ENCODE measurements at places on chromosomes 1 and 21.

- DNase-seq, result no peak
Observed at GRCh38 chr1:92444351-92444750, 42.4 kb downstream of the GFI1 start.

DNA sequence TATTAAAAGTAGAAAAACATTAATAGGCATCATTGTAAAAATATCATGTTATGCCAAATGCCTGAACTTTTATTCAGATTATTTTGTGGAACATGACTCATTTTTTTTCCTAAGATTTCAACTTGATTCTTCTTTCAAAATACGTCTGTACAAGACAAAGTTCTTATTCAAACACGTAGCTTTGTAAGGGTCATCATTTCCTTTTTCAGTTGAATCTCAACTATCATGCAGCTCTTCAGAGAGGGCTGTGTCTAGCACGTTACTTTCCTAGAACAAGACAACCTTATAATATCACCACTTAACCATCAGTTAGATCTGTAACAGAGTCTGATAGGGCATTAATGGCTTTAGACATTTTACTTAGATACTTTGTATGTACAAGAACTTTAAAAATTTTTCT lies 608.9 kb downstream of the AMY1C start:
- DNase-seq, result no peak

DNA sequence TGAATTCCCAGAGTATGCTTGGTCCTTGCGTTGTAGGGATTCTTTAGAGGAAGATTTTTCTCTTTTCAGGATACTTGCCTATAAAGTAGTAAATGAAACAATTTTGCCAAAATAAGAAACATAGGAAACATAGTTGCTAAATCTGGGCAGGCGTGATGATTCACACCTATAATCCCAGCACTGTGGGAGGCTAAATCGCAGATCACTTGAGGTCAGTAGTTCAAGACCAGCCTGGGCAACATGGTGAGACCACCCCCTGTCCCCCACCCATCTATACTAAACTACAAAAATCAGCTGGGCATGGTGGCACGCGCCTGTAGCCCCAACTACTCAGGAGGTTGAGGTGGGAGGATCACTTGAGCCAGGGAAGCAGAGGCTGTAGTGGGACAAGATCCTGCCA lies 4.9 kb downstream of the ARV1 start:
- no peak for DNase-seq

GRCh38 chr1:81894867-81895266 lies 94.1 kb downstream of the ADGRL2 start:
- DNase-seq, result no peak

DNA sequence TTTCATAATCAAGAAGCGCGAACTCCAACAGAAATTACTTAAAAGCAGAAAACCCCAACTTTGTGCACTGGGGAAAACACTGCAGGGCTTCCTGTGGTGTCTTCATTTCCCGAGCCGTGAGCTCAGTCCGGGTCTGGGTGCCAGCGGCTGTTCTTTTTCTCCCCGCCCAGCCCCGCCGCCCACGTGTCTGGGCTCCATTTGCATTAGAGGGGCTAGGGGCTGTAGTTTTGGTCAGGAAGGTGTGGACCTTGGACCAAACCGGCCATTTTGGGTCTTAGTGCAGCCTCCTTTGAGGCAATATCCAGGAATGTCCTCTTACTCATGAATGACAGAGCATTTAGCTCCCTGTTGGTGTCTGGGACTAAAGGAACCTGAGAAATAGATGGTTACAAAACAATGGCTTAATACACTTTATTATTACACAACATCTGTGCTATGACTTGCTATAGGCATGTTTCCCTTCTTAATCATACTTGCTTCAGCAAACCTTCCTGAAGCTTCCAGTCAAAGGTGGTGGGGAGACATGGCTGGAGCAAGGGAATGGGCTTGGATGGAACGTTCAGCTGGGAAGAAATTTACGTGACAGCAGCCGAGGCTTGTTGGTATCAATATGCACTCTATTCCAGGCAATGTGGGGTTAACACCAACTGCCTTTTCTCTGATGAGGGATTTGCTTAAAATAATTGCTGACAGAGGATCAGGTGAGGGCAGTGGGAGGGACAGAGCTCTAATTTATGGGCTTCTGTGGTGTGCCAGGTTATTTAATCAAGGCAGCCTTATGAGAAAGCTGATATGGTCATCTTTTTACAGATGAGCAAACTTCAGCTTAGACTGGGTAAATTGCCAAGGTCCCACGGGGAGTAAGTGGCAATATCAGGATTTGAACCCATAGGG lies 1.1 kb downstream of the AGTRAP start:
- DNase-seq, result peak; percentile 82

DNA sequence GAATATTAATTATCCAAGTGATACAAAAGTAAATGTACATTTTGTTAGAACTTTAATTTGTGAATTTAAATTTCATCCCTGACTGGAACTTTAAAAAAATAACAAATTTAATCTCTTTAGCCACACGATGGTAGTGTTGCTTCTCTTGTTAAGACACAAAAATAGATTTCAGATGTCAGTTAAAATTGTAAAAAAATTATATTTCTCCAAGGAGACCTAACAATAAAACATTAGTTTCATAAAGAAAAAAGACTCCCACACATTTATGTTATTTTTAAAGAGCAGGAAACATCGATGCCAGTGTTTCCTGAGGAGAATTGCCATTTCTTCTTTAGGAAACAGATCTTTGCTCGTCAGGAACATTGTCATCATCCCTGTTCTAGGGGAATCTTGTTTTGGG lies 74.0 kb upstream of the DEPDC1 start:
- no peak for DNase-seq

DNA sequence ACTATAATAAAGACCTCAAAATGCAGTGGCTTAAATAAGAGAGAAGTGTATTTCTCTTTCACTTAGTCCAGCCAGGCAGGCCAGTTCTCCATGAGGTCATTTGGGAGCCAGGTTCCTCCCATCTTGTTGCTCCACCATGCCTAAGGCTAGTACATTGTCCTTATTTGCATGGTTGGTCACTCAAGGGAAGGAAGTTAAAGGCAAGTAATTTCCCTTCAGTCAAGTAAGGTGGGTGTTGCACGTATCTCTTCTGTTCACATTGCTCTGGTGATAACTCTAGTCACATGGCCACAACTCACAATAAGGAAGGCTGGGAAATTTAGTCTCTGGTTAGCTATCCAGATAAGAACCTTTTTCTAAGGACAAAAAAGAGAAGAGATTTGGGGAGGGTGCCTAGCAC lies 27.2 kb upstream of the TADA1 start:
- DNase-seq, result no peak

GRCh38 chr1:194056169-194056568 lies 869.8 kb upstream of the B3GALT2 start:
- no peak for DNase-seq

DNA sequence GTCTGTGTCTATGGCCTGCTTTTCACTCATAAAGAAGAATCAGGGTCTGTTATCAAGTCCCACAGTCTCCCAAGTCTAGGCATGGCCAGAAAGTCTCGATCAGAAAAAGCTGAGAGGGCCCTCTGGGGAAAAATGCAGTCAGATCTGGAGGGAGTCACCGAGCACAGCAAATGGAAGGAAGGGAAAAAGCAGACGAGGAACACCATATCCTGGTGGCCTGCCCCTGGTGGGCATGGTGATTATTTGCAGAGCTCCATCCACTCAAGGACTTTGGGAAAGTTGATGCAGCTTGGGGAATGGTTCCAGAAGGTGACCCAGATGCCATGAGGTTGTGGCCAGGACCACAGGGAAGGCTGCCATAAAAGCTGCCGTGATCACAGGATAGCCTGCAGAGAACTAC lies 189.1 kb downstream of the CLIC6 start:
- DNase-seq, result no peak

DNA sequence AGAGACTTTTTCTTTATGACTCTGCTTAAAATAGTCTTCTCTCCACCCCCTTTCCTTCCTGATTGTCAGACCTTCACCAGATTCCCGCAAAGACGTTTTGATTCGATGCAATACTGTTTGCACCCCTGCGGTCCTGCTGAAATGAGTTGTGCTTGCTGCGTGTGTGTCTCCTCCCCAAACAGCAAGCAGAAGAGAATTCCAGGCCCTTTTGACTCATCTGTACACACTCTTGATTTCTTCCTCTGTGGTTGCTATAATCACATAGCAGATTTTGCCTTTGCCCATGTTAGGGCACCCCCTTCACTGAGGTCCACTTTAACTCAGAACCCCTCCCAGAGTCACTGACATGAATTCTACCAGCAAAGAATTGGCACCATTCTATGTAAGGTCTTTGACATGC lies 136.5 kb downstream of the ZZZ3 start:
- DNase-seq, result no peak

- peak; percentile 73 for DNase-seq
Observed at GRCh38 chr1:200048244-200048643, 20.7 kb downstream of the NR5A2 start.

GRCh38 chr1:227785805-227786671 lies 29.4 kb upstream of the PRSS38 start:
- peak; percentile 47 for DNase-seq

DNA sequence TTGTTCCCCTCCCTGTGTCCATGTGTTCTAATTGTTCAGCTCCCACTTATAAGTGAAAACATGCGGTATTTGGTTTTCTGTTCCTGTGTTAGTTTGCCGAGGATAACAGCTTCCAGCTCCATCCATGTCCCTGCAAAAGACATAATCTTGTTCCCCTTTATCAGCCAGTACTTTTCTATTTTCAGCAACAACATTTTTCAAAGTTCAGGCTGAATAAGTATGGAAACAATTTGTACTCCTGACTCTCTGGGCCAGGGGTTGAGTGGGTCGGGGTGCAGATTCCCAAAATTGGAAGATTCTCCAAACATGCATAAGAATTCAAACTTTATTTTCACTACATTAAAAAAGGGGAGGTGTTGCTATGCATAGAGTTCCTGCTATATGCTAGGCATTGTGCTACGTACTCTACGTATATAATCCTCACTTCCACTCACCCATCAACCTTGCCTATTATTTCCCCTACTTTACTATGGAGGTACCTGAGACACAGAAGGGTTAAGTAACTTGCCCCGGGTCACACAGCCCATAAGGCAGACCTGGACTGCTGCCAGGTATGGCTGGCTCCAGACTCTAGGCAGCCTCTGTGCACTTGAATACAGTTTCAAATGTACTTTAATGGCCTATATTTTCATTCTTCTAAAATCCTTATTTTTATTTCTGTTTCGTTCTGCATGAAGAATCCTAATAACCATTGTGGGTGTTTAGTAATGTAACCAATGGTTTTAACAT lies 117.1 kb upstream of the C8B start:
- no peak for DNase-seq
